Endothelial cell of umbilical vein (primary cell): ENCODE measurements at places on chromosomes 7 and 10.

DNA sequence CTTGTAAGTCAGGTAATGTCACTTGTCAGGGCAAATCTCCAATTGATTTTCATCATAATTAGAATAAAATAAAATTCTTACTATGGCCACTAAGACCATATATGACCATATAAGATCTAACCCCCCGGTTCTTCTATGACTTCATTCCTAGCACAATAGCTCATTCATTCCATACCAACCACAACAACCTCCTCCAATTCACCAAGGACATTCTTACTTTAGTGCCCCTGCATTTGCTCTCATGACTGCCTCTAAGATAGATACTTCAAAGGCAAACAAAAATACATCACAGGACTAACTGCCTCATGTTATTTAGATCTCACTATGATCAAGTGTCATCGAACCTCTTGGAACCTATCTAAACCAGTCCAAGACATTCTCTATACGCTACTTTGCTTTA is 90.8 kb downstream of the SNX13 start:
- DNase-seq: no peak

GRCh38 chr7:20470726-20471125 is 140.0 kb downstream of the ITGB8 start:
- DNase-seq: no peak

GRCh38 chr7:115526278-115526677 is 504.3 kb downstream of the TFEC start:
- no peak for DNase-seq

DNA sequence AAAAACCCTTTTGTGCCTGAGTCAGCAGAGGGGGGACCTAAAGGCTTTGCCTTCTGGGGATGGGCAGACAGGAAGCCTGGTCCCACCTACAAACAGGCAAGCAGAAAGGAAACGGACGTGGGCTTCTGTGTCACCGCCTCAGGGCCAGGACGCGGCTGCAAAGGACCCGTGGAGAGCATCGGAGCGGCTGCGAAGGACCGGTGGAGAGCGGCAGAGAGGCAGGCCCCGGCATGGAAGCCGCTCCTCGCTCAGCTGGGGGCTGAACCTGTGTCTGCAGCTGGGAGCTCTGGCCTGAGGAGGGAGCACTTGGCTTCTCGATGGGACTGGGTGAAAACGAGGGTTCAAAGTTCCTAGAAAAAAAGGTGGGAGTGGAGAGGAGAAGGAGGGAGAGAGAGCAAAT is 125.4 kb upstream of the PPP2R2D start:
- no peak for DNase-seq

DNA sequence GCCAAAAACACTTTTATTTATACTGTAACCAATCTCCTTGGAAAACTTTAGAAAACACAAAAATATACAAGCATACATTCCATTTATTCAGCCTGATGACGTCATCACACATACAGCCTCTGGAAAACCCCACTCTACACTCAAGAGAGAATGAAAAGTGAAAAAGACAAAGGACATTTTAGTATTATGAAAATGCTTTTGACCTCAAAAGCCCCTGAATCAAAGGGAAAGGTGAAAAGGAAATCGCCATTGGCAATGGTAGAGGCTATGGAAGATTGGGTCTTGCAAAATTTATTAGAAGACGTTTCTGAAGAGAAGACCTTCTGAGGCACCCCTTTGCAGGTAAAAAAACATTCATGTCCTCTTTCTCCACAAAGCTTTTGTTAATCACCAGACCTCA is 82.9 kb upstream of the STRIP2 start:
- no peak for DNase-seq
